Dermis microvascular lymphatic vessel endothelial cell (primary cell): ENCODE measurements at places on chromosomes 4 and X. TPM values are rescaled to one million over a fixed set of nuclear protein-coding genes. Genes with fewer than 3 reads are reported as not detected.
A peak's percentile ranks its signal among the peaks of the same experiment; 100 is the strongest.

DNA sequence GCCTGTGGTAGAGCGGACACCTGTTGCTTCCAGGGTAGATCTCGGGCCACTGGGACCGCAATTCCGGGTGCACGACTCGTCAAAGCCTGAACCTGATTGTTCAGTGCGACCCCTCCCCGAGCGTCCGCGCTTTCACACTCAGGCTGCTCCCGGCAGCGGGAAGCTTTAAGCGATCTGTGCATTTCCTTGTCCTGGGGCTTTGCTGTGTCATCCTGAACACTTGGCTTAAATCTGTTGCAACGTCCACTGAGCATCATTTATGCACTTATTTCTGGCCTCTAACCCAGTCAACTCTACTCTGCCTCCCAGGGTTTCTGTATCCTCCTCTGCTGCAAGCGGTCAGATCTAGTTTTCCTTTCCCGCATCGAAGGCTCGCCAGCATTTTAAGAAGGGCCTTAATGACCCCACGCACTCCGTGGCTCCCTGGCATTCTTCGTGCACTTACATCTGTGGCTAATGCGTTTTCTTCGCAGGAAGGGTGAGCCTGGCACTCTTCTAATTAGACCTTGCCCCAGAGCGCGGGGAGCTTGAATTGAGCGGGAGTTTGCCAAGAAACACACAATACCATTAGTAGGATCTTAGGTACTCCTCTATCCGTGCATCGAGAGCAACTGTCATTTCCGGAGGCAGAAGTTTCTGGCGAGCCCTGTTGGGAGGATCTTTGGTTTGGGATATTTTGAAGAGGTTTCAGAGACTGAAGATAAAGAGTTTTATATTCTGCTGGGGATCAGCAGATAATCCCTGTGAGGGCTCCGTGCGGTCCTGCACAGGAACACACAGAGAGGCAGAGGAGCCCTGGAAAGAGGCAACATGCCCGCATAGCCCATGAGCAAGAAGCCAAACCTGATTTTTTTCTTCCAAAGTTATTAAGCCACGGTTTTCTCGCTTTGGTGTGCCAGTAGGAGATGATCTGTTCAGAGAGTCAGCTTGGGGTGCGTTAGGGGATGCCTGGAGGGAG, 654 bp upstream of the DDIT4L start:
- DNase-seq = no peak

GRCh38 chrX:30620980-30621618, 32.1 kb upstream of the GK start:
- DNase-seq = no peak

DNA sequence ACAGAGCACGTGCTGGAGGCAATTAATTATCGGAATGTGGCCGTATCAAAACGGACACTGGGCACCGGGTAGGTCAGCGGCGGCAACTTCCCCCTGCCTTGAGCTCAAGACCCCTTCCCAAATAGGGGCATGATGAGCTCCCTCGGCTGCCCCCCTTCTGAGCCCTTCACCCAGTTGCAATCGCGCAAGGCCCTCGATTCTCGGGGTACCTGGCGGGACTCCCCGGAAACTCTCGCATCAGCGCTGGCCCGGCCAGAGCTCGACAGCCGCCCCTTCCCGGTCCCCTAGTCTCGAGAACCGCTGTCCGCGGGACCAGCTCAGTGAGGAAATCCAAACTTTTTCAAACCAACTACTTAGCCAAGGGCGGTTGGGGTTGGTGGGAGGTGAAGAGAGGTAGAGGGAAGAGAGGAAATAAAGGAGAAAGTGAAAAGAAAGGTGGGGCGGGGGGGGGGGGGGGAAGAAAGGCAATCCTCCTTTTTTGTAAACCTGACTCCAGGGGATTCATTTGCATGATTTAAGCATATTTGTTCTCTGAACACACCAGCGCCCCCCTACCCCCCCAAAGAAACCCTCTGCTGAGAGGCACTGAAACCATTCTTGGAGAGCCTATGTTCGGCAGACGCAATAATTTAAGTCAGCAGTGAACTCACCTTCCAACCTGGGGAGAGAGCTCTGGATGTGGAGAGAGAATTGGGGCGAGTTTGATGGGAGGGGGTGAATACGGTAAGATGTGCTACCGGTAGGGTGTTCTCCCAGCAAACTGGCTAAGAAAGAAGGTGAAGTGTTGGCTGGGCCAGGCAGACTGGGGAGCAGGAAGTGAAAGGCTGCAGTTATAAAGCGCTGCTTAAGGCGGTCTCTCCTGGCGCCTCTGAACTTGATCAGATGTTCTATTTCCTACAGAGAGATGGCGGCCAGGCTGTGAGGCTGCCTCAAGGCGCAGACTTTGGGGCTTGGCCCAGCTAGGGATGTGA, 2.0 kb upstream of the ZIC3 start:
- no peak for DNase-seq

DNA sequence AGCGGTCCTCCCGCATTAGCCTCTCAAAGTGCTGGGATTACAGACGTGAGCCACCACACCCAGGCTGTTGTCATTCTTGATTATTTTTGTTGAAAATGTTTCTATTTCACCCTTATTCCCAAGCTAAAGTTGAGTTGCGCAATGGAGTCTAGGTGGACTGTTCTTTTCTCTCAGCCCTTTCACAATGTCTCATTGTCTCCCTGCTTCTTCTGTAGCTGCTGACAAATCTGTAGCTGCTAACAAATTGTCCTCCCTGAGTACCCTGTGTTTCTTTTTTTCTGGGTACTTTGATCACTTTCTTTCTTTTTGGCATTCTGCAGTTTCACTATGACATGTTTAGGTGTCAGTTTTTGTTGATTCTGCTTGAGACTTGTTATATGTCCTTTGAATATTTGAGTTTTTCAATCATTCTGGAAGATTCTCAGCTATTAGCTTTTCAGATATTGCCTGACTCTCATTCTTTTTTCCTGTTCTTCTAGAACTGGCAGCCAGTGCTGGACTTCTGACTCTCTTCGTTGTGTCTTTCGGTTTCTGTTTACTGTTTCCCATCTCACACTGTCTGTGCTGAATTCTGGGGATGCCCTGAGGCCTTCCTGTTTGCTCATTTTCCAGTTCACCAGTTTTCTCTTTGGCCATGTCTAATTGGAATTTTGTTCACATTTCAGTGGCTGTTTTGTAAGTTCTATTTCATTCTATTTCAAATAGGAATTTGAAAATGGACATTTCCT, 6.6 kb downstream of the ABCD1 start:
- DNase-seq = no peak

Gene ODAM
- total RNA-seq = not detected in 2 replicates

DNA sequence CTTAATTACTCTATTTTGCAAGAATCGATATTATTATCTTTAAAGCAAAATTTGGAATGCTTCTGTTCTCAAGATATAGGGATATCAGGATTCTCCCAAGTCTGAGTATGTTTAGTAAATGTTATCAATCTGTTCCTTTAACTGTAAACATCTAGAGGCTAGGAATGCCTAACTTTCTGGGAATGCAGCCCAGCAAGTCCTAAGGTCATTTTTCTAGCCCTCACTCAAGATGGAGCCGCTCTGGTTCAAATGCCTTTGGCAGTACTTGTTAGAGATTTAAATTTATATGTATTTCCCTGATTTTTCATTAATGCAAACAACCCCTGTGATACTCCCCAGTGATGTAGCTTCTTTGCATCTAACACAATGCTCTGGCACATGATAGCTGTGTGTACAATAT, 623.8 kb upstream of the LCORL start:
- DNase-seq = no peak

GRCh38 chrX:124190440-124190839, 142.0 kb upstream of the TEX13D start:
- no peak for DNase-seq

DNA sequence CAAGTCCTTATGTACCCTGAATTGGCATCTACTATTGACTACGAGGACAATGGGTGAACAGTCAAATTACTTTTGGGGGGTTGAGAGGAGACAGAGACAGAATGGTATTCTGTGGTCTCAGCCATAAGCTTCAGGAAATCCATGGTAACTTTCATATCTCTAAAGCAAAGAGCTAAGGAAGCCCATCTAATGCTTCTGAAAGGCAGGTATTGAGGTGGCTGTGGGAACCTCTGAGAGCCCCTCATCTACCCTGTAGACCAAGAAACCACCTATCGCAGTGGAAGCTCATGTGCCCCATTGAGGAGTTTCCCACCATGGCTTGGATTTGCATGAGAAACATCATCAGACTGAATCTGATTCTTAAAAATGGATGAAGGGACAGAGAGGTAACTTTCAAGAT, 23.1 kb upstream of the BMP2K start:
- DNase-seq = no peak

Gene NHSL2
- total RNA-seq = 24.3 and 24.8 TPM in 2 replicates

- no peak for DNase-seq
These were observed 5.5 kb downstream of the USO1 start for GRCh38 chr4:75729836-75730235.

DNA sequence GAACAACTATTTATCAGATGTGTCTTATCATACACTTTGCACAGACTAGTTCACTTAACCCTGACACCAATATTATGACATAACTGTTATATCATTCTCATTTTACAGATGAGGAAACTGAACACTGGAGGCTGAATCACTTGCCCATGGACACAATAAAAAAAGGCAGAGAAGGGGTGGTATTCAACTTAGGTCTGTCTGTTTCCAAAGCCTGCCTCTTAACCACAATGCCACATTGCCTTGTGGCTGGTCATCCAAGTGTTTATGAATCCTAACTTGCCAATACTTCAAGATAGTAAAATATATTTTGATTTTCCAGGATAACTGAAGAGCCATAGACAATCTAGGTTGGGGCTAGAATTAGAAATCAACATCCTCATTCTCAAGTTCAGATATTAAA, 327.8 kb downstream of the NR3C2 start:
- no peak for DNase-seq

Gene CLCN4
- 5.4 and 6.3 TPM in 2 replicates for total RNA-seq

Gene ALG13
- total RNA-seq = 29.8 and 44.9 TPM in 2 replicates

Gene TIGD2
- 3.3 and 3.9 TPM in 2 replicates for total RNA-seq

Gene ABCB7
- 29.0 and 31.1 TPM in 2 replicates for total RNA-seq

Gene LNX1
- total RNA-seq = 4.0 and 5.1 TPM in 2 replicates

GRCh38 chr4:128354205-128354821, 66.7 kb upstream of the PGRMC2 start:
- peak; percentile 92 for DNase-seq

DNA sequence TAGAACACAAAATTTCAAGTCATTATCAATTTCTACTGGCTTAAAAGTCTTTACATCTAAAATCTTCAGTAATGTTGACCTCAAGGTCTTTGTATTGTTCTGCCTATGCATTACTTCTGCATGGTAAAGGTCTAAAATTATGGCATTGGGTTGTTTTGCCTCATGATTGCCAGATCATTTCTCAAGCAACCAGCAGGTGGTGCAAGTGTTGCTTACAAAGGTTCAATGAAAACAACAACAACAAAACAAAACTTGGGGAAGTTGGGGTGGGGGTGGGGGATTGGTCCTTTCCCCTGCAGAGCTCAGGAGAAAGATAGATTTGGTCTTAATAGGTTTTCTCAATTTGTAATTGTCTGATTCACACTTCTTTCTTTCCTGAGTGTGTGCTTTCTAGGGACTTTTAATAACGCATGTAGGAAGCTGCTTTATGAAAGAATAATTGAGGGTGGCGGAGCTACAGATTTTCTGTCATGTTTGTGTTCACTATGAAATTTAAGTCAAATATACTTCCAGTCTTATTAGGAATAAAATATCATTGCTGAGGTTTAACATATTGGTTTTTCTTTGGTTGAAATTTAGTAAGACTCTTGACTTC, 145.1 kb downstream of the COL4A5 start:
- peak; percentile 20 for DNase-seq

DNA sequence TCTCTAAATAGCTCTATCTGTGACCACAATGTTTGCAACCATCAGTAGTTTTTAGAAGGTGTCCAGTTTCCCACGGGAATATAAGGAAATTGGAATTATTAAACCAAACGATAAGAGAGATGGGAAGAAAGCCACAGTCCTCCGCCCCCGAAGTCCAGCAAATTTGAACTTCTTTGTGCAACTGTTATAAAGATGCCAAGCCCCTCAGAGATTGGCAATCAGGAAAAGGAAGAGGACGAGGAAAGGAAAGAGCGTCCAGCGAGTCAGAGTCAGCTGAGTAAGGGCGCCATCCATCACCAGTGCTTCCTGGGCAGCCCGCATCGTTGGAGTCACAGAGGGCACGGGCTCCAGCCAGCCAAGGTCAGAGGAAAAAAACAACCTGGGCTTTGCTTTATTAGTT, 35.7 kb downstream of the LDB2 start:
- DNase-seq = peak; percentile 65

GRCh38 chr4:80073473-80074008, 512 bp upstream of the ANTXR2 start:
- no peak for DNase-seq

DNA sequence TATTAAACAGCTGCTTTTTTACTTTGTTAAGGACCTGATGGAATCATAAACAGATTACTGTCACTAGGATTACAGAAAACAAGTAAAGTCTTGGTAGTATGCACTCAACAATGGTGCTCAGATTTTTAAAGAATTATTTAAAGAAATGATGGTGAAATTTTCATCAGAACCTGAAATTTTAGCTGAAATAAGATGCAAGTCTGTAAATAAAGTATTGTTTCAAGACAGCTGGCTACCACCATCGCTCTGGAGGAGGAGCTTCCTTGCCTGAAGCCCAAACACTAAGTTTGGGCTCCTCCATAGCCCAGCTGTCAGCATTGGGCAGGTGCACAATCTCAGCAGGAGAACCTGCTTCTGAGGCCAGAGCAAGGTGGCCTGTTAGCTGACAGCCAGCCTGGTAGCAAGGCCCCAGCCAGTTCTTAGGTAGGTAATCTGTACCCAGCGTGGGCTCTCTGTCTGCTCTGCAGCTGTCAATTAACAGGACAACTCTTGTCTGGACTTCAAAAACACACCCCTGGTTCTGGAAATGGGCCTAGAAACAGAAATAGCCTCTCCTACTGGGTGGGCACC, 4.6 kb downstream of the GAB1 start:
- DNase-seq = no peak

DNA sequence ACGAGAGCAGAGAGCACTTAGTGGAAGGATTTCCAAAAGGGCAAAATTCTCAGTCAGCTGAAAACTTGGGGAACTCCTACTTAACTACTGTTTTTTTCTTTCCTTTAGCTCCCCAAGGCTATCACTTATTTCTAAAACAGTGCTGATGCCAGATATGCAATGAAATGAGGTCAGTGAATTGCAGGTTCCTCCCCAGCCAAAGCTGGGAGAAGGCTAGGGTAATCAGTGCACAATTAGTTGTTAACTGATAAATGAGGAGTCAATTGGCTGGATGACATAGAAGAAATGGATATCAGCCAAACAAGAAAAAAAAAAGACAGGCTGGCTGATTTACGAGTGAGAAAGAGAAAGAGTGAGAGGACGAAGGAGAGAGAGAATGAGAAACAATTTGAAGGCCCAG, 195.6 kb downstream of the GPC3 start:
- no peak for DNase-seq

Gene DCAF16
- total RNA-seq = 15.4 and 22.4 TPM in 2 replicates
